ENCODE measurements at places on chromosomes 4 and X.

GRCh38 chrX:8346060-8346459, 118.6 kb upstream of the VCX3B start:
- no peak for DNase-seq

DNA sequence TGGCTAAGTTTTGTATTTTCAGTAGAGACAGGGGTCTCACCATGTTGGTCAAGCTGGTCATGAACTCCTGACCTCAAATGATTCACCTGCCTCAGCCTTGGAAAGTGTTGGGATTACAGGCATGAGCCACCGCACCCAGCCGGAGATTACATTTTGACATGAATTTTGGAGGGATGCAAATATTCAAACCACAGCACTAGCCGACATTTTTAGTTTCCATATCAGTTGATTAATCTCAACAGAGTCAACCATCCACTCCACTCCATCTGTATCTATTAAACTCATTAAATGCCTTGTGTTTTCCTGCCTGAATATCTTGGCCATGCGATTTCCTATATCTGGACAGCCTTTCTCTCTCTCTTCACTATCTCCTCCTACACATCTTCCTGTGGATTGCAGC, 64.1 kb upstream of the PDGFRA start:
- no peak for DNase-seq

- no peak for DNase-seq
These were observed 687.2 kb downstream of the FAM133A start for GRCh38 chrX:94361241-94361640.

DNA sequence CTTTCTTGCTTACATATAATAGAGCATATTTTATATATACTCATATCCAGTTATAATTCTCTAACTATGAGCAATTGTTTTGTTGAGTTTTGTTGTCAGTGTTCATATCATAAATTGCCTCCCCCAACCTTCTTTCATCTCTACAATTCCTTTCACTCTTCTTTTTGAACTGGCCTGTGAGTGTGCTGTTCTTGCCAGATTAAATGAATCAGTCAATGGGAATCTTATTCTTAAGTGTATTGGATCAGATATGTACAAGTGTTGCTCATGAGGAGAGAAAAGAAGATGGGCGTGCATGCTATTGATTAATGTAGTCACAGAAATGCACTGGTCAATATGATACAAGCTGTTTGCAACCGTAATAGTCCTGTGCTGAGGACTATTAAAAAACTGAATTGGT, 728.1 kb upstream of the MAGEB2 start:
- DNase-seq = no peak

DNA sequence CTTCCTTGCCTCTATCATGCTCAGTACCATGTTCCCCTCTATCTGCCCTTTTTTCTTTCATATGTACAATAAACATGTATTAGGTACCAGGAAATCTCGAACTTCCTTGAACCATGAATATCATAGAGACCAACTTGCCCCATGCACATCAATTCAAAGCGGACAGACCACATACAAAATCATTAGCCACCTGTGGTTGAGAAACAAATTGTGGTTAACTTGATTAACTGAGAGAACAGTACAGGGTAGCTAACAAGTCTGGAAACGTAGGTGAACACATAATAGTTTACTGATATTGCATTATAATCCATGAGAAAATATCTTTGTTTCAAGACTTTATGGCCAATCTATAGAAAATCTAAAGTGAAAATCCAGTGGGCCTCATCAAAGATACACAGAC, 8.2 kb downstream of the CASP3 start:
- DNase-seq = no peak

GRCh38 chrX:69143530-69143929, 21.7 kb downstream of the PJA1 start:
- DNase-seq = no peak

DNA sequence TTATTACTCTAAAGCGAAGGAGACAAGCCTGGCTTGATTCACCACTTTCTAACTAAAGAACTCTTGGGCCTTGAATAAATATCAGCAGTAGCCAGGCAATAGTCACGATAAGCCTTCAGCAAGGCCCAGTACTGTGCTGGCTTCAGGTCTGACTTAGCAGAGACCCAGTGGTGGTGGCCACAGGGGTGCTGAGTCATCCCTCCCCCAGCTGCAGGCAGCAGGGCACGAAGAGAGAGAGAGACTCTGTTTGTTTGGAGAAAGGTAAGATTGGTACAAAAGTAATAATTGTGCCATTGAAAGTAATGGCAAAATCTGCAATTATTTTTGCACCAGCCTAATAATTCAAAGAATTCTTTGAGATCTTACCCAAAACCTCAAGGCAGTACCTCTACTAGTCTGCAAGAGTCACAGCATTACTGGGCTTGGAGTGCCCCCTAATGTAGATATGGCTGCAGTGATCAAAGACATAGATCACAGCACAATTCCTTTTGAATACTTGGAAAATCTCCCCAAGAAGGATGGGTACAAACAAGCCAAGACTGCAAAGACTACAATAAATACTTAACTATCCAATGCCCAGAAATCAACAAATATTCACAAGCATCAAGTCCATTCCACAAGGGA, 159.5 kb upstream of the USP38 start:
- no peak for DNase-seq

DNA sequence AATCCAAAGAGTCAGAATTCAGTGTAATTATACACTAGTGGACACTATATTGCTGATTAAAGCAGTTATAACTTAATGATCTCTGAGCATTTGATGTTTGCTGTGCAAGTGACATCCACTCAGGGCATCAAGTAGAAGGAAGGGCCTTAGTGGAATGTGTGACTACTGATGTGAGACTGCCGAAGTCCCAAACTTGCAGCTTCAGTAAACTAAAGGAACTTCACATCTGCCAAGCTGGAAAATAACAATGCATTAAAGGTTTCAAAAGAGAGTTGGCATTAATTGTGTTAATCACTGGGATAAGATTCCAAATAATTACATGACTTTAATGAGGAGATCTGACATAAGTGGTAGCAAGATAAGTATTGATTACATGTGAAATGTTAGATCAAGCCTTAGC, 52.5 kb upstream of the SLC25A4 start:
- DNase-seq = no peak

DNA sequence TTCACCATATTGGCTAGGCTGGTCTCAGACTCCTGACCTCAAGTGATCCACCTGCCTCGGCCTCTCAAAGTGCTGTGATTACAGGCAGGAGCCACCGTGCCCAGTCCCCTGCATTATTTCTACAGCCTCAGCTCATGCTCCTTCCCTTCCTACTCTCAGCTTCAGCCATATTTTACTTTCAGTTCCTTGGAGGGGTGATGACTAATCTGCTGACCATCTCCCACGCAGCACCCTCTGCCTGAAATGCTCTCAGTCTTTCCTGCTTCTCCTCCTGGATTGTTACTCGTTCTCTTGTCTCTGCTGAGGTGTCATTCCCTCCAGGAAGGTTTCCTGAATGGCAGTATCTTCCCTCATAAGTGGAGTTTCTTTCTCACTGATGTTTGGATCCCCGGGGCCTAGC, 63.3 kb downstream of the MOSPD2 start:
- no peak for DNase-seq

GRCh38 chr4:139745111-139745639, 79.6 kb downstream of the MGST2 start:
- DNase-seq = no peak

All from GM19239 (cell line).